ENCODE measurements at places on chromosomes 4 and X.

- DNase-seq, result no peak
Observed at GRCh38 chr4:98516042-98516440, 142.4 kb downstream of the TSPAN5 start.

- no peak for DNase-seq
Observed at GRCh38 chr4:138053641-138054301, 188.4 kb downstream of the SLC7A11 start.

- DNase-seq, result no peak
Observed at GRCh38 chrX:10597871-10598270, 22.5 kb downstream of the MID1 start.

GRCh38 chr4:74097116-74097515, 1.9 kb downstream of the CXCL2 start:
- DNase-seq, result no peak

GRCh38 chr4:87317527-87317926, 5.2 kb downstream of the HSD17B13 start:
- DNase-seq, result no peak

DNA sequence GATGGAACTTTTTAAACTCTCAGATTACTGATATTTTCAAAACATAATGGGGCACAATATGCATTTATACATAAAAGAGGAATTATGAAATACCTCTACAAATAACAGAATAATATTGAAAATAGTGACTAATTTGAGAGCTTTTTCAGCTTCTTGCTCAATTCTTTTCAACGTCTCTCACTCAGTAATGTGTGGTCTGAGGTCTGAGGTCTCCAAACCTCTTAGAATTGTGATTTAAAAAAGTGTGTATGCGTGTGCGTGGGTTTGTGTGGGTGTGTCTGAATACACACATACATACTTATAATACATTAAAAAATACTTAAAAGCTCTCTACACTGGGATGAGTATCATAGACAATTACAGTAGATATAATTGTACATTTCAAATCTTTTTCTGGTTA, 7.9 kb downstream of the NDNF start:
- DNase-seq, result no peak

Measured in CD4-positive, alpha-beta memory T cell (primary cell).